ENCODE measurements at places on chromosomes 13 and 19.

GRCh38 chr19:18763674-18764590 is 27.2 kb downstream of the COMP start:
- no peak for DNase-seq

DNA sequence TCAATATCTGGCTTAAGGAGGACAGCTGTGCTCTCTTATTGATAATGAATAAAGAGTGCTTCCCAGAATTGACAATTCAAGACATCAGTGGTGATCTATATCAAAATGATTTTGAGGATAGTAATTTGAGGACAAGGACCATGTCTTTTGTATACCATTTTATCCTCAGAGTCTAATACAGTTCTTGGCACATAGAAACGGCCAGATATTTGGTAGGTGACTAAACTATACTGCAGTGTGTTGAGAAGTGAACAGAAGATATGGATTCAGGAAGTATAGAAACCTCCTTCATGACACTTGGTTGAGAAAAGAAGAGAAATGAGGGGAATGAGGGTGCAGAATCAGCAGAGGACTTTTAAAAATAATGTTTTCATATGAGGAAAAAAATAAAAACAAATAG is 16.1 kb upstream of the LMO7 start:
- DNase-seq: no peak

DNA sequence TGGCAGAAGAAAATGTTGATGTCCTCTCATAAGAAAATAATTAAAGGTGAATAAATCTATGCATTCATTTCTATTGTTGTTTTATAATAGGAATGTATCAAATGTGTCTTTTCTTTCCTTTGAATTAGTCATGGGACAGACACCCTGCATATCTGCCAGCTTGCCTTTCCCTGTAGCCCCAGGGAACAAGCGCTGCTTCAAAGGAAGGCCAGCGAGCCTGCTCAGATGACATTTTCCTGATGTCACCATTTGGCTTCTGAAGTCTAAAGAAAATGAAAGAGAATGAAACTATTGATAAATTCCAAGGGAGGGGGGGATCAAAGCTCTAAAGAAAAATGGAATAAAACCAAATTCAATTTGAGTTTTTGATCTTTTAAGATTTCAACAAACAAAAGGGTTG is 574.8 kb downstream of the IRS2 start:
- no peak for DNase-seq

DNA sequence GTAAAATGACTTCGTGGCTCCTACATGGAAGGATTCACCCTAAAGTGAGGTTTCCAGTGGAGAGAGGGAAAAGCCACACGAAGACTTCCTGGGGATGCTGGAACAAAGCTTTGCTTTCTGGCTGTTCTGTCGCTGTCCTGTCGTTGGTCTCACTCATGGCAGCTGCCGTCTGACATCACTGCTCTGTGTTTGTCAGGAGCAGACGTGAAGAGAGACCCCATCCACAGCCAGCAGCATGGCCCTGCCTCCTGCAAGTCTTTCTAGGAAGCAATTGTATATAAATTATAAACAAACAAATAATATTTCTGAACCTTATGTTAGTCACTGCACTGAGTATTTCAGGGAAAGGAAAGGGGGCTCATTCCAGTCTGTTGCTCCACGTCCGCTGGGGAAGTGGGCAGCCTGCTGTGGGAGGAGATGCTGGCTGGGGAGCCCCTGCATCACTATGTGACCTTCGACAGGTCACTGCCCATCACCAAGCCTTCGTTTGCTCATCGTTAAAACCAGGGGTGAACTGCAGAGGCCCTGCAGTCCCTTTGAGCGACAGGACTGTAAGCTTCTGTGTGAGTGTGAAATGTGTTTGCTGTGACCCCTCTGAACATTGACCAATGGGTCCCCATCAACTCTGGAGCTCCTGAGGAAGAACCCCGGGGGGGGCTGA is 151.0 kb downstream of the DCT start:
- no peak for DNase-seq

- DNase-seq: no peak
Observed at GRCh38 chr19:45976178-45976577, 2.5 kb upstream of the NOVA2 start.

Measured in suppressor macrophage treated with lipopolysaccharide for 4 hours (primary cell).